NCI-H1930 (cell line): ENCODE measurements at places on chromosomes 5 and 9.

DNA sequence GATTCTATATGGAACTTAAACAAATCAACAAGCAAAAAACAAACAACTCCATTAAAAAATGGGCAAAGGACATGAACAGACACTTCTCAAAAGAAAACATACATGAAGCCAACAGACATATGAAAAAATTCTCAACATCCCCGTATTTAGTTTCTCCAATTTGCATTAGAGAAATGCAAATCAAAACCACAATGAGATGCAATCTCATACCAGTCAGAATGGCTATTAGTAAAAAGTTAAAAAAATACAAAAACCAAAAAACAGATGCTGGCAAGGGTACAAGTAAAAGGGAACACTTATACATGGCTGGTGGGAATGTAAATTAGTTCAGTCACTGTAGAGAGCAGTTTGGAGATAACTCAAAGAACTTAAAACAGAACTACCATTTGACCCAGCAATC is 342.1 kb upstream of the NUDT12 start:
- DNase-seq: no peak

DNA sequence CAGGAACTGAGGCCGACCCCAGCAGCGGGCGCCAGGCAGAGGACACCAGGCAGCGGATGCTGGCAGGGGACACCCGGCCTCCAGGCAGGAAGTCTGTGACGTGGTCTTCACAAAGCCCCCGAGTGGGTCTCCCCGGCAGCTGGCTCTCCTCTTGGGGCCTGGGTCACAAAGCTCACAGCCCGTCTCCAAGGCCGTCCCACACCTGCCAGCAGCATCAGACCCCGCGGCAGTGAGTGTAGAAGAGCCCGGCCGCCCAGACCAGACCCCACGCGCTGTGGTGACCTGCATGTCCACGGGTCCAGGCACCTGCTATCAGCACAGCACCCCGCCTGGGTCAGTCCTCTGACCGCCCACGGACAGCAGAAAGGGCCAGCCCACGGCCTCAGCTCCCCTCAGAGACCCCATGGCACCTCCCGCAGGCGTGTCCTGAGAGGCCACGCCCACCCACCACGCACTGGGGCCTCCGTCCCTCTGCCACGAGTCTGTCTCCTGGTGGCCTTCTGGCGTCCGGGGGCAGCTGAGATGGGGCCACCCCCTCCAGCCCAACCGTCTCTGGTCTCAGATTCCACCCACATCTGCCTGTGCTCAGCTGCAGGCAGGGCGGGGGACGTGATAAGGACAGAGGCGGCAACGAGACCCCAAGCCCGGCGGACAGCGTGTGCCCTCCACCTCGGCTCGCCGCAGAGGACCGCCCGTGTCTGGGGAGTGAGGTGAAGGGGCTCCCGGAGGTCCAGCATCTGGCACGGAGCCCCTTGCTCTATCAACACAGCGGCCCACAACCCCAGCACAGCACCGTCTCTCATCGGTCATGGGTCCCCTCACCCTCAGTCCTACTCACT is 34.2 kb downstream of the EXD3 start:
- no peak for DNase-seq

DNA sequence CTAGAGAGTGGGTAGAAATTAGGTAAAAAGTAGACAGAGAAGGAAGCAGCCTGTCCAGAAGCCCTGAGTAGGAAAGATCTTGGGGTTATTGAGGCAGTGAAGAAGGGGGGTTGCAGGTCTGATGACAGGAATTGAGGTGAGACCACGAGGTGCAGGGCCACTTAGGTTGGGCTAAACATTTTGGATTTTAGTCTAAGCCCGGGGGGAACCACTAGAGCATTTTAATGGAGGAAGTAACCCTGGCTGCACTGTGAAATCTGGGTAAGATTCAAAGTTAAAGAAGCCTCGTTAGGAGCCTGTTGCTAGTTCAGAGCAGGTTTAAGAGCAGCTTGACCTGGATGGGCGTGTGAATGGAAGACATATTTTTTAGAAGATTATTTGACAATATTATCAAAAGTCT is 38.3 kb downstream of the MAP3K1 start:
- DNase-seq: no peak

- no peak for DNase-seq
Observed at GRCh38 chr5:130529511-130530485, 625.5 kb downstream of the CHSY3 start.

GRCh38 chr9:33233626-33234342 is 6.2 kb upstream of the SPINK4 start:
- DNase-seq: no peak

- no peak for DNase-seq
Observed at GRCh38 chr5:69184621-69185020, 4.8 kb upstream of the CENPH start.

- DNase-seq: no peak
Observed at GRCh38 chr9:130539420-130540223, 39.8 kb upstream of the FUBP3 start.

DNA sequence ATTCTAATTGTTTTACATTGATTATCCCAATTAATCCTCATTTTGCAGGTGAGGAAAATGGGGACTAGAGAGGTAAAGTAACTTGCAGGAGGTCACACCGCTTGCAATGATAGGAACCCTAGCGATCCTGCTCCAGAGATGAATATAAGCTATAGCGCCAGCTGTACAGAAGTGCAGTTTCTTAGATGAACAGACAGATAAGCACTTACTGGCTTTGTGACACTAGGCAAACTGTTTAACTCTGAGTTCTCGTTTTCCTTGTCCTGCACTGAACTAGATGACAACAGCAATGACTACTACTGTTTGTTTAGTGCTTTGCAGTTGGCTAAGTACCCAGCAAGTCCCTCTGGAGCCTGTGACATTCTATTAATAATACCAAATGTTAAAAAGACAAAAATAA is 11.1 kb downstream of the LHX6 start:
- no peak for DNase-seq

- no peak for DNase-seq
Observed at GRCh38 chr9:27800692-27801370, 227.6 kb upstream of the C9orf72 start.

GRCh38 chr5:68423154-68423811 is 207.7 kb downstream of the PIK3R1 start:
- DNase-seq: no peak

GRCh38 chr9:100087218-100087617 is 11.6 kb downstream of the ERP44 start:
- no peak for DNase-seq

DNA sequence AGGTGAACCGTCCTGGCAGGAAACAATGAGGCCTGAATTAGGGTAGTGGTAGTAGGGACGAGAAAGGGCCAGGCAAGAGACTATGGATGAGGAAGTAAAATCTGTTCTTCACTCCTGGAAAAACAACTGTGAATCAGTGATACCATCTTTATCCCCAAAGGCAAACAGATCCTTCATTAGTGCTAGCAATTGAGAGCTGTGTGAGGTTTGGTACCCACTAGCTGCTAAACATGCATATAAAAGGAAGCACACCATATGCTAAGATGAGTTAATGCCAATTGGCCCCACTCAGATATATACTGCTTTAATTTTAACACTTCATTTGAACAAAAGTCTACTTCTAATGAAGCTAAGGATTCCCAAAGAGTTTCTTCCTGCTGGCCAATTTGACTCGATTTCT is 244.8 kb upstream of the NR4A3 start:
- DNase-seq: no peak

- DNase-seq: no peak
Observed at GRCh38 chr9:124355941-124356744, 59.1 kb downstream of the PSMB7 start.

DNA sequence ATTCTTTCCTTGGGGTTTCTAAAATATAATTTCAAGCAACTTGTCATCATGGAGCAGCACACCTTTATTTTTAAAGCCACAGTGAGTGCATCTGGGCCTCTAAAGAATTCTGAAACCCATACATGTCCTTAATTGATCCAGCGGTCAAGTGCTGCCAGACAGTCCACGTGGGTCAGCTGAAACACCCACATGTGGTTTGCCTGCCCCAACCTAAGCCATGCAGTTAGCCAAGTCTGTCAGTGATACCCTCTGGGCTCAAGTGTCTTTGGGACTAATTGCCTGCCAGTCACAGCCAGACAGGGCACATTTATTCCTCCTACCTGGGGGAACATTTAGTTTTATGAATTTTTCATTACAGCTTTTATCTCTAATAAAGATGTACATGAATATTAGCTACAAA is 291.4 kb upstream of the SLC30A5 start:
- DNase-seq: no peak

DNA sequence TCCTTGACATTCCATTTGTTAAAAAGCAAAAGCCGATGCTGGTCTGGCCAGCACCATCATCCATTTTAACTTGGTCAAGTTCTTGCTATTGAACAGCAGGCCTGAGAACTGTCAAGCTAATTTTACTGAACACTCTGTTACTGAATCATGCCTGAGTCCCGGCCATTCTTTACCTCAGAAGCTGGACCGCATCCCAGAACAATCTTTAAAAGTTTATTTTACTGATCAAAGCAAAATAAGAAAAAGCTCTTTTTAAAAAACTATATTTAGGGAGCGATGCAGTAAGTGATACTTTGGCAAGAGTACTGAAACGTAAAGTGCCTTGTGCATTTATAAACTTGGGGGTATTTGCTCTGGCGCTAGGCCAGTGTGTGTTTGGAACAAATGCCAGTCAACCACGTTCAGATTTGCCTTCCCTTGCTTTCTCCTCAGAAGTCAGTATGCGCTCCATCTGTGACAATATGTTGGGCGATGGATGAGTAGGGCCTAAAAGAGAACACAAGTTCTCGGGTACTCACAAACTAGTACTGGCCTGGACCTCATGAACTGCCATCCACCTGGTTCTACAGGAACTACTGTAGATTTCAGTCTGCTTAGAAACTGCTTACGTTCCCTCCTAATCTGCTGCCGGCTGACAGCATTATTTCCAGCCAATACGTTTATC is 161.9 kb downstream of the MAPKAP1 start:
- DNase-seq: no peak

GRCh38 chr5:1437226-1437829 is 7.9 kb downstream of the SLC6A3 start:
- peak; percentile 19 for DNase-seq

- no peak for DNase-seq
Observed at GRCh38 chr5:99037668-99038067, 108.9 kb upstream of the CHD1 start.

- DNase-seq: no peak
Observed at GRCh38 chr9:85157772-85158171, 488.2 kb downstream of the NTRK2 start.

DNA sequence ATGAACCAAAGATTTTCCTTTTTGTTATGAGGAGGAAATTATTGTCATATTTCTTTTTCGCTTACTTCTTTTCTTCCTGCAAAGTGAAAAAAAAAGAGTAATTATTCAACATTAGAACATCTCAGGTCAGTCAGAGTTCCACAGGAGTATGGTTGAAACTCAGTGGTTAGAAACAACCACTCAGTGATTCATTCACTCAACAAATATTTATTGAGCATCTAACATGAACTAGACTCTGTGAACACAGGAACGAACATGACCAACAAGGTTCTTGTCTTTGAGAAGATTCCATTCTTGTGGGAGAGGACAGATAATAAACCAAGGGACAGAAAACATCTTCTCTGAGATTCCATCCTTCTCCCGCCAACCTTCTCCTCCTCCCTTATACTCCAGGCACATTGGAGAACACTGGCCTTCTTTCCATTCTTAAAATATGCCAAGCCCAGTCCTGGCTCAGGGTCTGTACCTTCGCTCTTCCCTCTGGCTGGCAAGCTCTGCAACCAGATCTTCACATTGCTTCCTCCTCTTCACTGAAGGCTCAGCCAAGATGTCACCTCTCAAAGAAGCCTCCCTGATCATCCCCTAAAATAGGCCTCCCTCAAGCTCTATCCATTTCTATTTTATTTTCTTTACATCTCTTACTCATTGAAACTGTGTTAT is 6.8 kb upstream of the GRAMD2B start:
- DNase-seq: no peak

DNA sequence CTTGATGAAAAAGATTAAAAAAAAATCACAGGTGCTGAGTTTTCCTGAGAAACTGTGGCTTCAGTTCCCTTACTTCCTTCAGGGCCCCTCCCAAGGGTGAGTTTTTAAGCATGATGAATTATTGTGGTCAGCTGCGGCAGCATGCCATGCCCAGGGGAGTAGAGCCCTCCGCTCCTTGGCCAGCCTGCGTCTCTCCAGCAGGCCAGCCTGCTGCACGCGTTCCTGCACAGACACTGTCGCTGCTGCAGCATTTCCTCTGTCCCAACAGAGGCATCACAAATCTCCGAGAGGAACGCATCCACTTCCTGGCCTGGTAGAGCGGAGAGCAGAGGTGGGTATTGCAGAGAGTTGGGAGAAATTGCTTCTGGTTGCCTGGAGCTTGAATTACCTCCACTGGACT is 26.1 kb upstream of the GLRA1 start:
- DNase-seq: no peak

GRCh38 chr5:22986281-22986680 is 133.1 kb upstream of the CDH12 start:
- DNase-seq: no peak

GRCh38 chr9:83537331-83538171 is 650 bp downstream of the FRMD3 start:
- no peak for DNase-seq

GRCh38 chr9:16335788-16336580 is 534.5 kb downstream of the BNC2 start:
- DNase-seq: no peak

DNA sequence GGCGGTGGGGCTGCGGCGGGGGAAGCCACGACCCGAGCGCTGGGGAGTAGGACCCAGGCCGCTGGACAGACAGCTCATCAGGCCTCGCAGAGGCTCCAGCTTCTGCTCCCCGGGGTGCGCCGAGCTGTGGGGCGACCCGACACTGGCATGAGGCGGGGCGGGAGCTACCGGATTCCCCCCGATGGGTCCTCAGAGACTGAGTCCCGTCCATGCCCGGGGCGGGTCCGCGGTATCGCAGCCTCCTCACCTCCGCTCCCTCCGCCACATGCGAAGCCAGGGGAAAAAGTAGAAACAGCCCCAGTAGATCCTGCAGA is 2.6 kb upstream of the CCL27 start:
- DNase-seq: no peak

DNA sequence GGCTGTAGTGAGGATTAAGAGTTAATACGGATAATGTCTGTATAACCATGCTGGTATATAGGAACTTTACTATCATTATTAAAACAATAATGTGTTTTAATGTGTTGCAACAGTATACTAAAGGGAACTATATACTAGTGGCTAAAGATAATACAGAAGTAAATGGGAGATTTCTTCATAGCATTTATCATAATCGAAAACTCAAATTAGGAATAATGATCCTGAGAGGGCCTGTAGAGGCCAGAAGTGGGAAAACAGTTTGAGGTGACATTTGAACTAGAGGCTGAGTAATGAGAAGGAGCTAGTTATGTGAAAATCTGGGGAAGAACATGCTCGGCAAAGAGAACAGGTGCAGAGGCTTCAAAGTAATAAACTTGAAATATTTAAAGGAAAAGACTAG is 2.9 kb downstream of the TCERG1 start:
- no peak for DNase-seq

DNA sequence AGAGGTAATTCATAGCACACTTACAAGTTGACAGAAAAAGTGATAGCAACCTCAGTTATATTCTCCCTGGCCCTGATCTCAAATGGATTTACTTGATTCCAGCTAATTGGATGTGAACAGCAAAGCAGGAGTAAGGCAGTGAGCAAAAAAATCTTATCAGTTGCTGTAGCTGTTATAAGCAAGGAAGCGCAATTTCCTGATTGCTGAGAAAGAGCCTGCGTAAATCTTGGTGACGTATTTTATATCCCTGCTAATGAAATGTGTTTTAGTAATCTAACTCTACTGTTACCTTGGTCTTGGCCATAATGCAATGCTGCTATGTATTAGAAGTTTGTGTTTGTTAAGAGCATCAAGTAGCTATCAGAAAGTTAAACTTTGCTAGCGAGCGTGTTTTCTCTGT is 661.2 kb upstream of the SEMA6A start:
- DNase-seq: no peak
